KG1 (cell line): ENCODE measurements at places on chromosomes 2 and 18.

DNA sequence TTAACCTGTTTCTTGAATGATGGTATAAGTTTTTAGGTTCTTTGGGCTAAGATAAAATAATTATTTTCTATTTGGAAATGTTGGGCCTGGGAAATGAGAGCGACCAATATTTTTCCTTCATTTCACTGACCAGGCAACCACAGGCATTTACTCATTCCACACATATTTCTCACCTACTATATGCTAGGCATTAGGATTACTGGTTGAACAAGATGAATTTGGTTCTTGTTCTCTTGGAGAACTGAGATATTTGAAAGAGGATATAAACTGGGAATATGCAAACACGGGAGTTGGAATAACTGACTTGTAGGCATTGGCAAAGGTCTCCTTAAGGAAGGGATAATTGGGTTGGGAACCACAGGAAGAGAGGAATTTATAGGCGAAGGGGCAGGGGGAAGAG is 3.9 kb upstream of the MYL1 start:
- DNase-seq: no peak

DNA sequence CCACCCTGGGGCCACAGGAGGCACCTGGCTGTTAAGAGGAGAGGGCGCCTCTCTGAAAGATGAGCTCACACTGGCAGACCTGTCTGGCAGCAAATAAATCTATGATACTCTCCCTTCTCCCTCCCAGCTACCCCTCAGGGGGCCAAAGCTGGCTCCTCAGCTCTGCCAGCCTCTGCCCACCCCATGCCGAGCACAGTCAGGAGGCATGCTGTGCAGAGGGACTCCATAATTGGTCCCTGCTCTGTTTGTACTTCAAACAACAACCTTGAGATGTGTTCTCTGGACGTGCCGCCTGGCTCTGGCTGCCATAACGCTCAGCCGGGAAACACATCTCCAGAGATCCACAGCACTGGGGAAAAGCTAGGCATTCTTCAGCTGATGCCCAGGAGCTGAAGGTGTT is 126.7 kb downstream of the GALNT14 start:
- no peak for DNase-seq

GRCh38 chr2:185970148-185970852 is 231.7 kb downstream of the FSIP2 start:
- DNase-seq: no peak

DNA sequence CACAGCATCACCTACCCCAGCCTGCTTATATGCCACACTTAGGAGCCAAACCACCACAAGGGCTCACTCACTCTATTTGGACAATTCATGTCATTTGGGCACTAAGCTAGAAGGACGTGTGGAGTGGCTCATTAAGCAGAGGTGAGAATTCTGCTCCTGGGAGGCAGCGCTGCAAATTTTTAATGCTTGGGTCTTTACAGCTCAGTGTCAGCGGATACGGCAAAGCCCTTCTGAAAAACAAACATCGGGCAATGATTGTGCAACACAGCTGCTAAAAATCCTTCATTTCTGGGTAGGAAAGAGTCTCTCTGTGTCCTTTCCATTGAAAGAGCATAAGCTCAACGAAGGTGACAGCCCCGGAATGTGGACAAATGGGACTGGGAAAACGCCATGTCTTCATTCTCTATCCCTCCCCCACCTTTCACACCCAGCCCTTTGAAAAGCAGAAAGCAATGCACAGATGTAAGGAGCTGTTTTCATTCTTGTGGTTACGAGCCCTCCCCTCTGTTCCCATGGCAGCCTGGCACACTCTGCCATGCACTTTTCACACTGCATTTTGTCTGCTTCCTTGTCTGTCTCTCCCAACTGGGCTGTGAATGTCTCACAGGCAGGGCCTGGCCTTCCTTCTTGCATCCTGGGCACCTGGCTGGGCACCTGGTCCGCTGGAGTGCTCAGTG is 16.0 kb downstream of the TMEM177 start:
- DNase-seq: no peak
